ENCODE measurements at places on chromosomes 13 and 19. TPM values are rescaled to one million over a fixed set of nuclear protein-coding genes. Genes with fewer than 3 reads are reported as not detected.
A peak's percentile ranks its signal among the peaks of the same experiment; 100 is the strongest.

DNA sequence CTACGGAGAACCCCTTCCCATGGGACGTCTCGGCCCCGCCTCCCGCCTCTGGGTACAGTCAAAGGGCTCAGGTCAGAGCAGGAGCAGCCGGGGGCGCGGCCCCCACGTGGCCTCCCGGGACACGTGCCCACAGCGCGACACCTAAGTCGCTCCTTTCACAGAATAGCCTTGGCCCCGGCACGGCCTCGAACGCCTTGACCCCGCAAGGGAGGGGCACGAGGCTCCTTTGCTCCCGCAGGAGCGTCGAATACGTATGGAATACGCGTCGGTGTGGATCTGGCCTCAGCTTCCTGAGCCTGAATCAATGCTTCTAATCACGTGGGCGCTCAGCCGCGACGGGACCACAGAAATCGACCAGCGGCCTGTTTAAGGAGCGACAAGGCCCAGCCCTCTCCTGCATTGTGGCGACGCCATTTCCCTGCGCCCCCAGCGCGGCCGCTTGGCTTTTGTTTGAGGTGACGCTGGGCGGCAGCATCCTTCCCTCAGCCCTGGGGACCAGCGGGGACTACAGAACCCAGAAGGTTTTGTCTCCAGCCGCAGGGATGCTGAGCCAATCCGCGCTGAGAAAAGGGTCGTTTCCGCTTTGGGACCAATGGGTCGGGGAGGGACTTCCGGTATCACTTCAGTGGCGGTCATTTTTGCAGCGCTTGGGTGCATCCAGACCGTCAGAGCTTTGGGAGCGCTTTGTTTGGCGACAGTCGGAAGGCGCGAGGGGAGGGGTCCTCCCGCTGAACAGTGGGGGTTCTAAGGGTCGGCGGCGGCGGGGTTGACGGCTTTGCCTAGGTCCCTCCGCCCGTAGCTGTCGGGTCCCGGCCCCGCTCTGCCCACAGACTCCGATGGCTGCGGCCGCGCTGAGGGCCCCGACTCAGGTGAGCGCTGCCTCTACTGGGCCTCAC is at the start of gene ZIK1:
Gene ZIK1, plus strand, starts transcription at position 625 of the 896 bp plus-strand sequence. Its CDS starts 212 bp downstream, at position 837.
- no peaks in the 10 kb centered on the region for H3K27me3 ChIP-seq
- peak within 1 kb of the TSS; percentile 87 for H3K4me3 ChIP-seq
- H3K27ac ChIP-seq, result peak within 1 kb of the TSS; percentile 24
- peak; percentile 97 for DNase-seq
- H3K36me3 ChIP-seq, result peaks cover 35% of the 10 kb centered on the region

SMIM44 gene
- not detected for total RNA-seq

DNA sequence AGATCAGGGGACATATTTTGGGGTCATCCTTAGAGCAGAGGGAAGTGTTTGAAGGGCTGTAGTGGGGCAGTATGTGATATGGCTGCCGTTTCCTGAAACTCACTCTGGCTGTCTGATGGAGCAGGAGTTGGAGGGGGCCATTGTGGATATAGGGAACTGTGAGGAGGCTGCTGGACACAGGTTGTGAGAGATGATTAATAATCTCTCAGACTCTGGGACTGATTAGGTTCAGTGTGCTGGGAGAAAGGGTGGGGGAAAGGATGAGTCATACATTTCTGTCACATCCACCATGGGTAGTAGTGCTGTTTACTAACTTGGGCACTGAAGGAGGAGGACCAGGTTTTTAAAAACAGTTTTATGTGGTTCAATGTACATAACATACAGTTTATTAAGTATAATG is 4.8 kb downstream of the B3GLCT start:
- no peak overlapping the region for H3K4me3 ChIP-seq
- DNase-seq, result no peak
- H3K36me3 ChIP-seq, result no peaks in the 10 kb centered on the region
- peaks cover 31% of the 10 kb centered on the region for H3K4me1 ChIP-seq
- H3K27me3 ChIP-seq, result no peaks in the 10 kb centered on the region

KLK12 gene
- total RNA-seq, result not detected

- no peaks in the 10 kb centered on the region for H3K4me1 ChIP-seq
- DNase-seq, result no peak
- H3K4me3 ChIP-seq, result no peak overlapping the region
These were observed 7.4 kb upstream of the CEACAM18 start for GRCh38 chr19:51470966-51471365.

FGF21 gene
- total RNA-seq, result not detected

MBD3L2 gene
- total RNA-seq, result not detected

DNA sequence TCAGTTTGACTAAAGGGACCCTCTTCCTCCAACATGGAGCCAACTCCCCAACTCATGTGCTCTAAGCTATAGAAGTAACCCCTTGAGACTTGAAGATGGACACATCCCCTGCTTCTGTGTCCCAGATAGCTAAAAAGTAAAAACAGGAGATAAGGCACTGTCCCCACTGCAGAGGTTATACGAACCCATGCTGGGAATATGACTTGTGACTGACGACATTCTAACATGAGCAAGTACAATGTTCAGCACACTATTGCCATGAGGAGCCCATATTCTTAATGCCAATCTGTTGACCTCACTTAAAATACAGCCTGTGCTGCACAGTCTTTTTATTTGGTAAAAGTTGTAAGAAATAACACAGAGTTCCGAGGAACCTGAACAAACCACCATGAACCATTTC is 71.4 kb downstream of the ABCC4 start:
- no peak overlapping the region for H3K27ac ChIP-seq
- H3K27me3 ChIP-seq, result no peaks in the 10 kb centered on the region
- H3K4me3 ChIP-seq, result no peak overlapping the region
- DNase-seq, result no peak
- no peaks in the 10 kb centered on the region for H3K4me1 ChIP-seq

DNA sequence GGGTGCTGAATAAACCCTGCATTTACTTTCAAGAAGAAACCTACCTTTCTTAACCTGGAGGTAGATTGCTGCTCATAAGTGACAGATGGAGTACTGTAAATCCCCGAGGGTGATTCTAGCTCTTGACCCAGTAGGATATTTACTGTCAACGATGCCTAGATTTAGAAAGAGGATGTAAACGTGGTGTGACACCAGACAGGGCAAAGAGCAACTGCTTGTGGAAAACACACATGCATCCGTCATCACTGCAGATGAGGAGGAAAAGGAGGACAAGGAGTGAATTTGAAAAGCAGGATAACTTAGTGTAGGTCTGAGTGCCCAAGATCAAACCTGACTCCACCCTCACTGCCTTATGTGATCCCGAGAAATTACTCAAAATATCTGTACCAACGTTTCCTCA is 9.8 kb upstream of the CLN5 start:
- no peaks in the 10 kb centered on the region for H3K27me3 ChIP-seq
- no peaks in the 10 kb centered on the region for H3K36me3 ChIP-seq
- H3K4me3 ChIP-seq, result no peak overlapping the region
- H3K4me1 ChIP-seq, result peaks cover 11% of the 10 kb centered on the region
- H3K27ac ChIP-seq, result no peak overlapping the region
- peak; percentile 21 for DNase-seq

RCBTB2 gene
- total RNA-seq, result 10.1 TPM

GRCh38 chr19:35155441-35155840 is 906 bp downstream of the FXYD5 start:
- peak overlapping the region; percentile 65 for H3K4me3 ChIP-seq
- peaks cover 30% of the 10 kb centered on the region for H3K4me1 ChIP-seq
- H3K27me3 ChIP-seq, result no peaks in the 10 kb centered on the region
- no peak for DNase-seq
- H3K27ac ChIP-seq, result peak overlapping the region; percentile 77

- DNase-seq, result no peak
- H3K4me1 ChIP-seq, result no peaks in the 10 kb centered on the region
- H3K36me3 ChIP-seq, result no peaks in the 10 kb centered on the region
These were observed 6.7 kb downstream of the CD209 start for GRCh38 chr19:7740682-7741054.

KLK15 gene
- not detected for total RNA-seq

- no peak overlapping the region for H3K4me3 ChIP-seq
- H3K4me1 ChIP-seq, result peaks cover 42% of the 10 kb centered on the region
- H3K27me3 ChIP-seq, result no peaks in the 10 kb centered on the region
- H3K36me3 ChIP-seq, result peaks cover 37% of the 10 kb centered on the region
- DNase-seq, result no peak
These were observed 7.3 kb upstream of the STRN4 start for GRCh38 chr19:46753420-46754155.

- peaks cover 53% of the 10 kb centered on the region for H3K4me1 ChIP-seq
- no peak for DNase-seq
- H3K27me3 ChIP-seq, result no peaks in the 10 kb centered on the region
- H3K4me3 ChIP-seq, result peak overlapping the region; percentile 99
- H3K36me3 ChIP-seq, result peaks cover 8% of the 10 kb centered on the region
- peak overlapping the region; percentile 91 for H3K27ac ChIP-seq
These were observed 2.2 kb downstream of the S1PR2 start for GRCh38 chr19:10228920-10229319.

FGF22 gene
- total RNA-seq, result 2.0 TPM

DNA sequence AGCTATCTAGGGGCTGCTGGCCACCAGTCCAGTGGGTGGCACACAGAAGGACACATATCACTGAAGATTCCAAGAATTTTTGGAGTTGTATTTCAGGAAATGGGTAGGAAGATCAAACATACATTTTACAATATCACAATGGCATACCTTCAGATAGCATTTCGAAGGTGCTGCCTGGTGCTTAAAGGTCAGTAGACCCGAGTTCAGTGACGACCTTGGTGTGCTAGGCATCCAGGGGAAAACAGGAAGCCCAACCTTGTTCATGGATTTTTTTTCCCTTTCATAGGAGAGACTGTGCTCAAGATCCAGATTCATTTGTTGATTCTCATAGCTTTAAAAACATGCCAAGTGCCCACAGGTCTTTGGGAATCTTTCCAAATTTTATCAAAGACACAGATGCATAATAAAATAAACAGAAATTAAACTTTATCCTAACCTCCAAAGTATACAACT is 51.0 kb upstream of the RCBTB2 start:
- peaks cover 41% of the 10 kb centered on the region for H3K4me1 ChIP-seq
- H3K36me3 ChIP-seq, result no peaks in the 10 kb centered on the region
- H3K27ac ChIP-seq, result no peak overlapping the region
- no peak overlapping the region for H3K4me3 ChIP-seq

DNA sequence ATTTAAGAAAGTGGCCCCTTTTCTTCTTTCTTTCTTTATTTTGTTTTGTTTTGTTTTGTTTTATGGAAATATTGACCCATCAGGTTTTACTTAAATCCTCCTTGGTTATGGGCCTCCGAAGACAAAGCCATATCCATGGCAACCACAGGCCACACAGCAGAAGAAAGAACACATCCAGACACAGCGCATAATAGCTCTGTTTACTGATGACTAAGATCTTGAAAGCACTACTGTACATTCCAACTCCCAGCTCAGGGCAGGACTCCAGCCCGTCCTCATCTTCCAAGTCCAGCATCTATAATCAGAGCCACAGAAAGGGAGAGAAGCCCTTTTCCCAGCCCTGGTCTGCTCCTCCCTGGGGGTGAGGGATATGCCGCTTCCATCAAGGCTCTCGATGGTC is 84.3 kb downstream of the NUFIP1 start:
- H3K27ac ChIP-seq, result peak overlapping the region; percentile 90
- H3K4me3 ChIP-seq, result no peak overlapping the region
- H3K27me3 ChIP-seq, result no peaks in the 10 kb centered on the region
- DNase-seq, result no peak
- peaks cover 64% of the 10 kb centered on the region for H3K4me1 ChIP-seq

DNA sequence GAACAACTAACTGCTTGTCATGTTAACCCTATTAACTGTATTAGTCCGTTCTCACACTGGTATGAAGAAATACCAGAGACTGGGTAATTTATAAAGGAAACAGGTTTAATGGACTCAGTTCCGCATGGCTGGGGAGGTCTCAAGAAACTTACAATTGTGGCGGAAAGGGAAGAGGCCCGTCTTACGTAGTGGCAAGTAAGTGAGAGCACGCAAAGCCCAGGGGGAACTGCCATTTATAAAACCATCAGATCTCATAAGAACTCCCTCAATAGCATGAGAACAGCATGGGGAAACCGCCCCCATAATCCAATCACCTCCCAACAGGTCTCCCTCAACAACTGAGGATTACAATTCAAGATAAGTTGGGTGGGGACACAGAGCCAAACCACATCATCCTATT is 34.7 kb downstream of the PHF11 start:
- H3K4me3 ChIP-seq, result no peak overlapping the region
- DNase-seq, result no peak
- no peaks in the 10 kb centered on the region for H3K4me1 ChIP-seq
- no peak overlapping the region for H3K27ac ChIP-seq

DNA sequence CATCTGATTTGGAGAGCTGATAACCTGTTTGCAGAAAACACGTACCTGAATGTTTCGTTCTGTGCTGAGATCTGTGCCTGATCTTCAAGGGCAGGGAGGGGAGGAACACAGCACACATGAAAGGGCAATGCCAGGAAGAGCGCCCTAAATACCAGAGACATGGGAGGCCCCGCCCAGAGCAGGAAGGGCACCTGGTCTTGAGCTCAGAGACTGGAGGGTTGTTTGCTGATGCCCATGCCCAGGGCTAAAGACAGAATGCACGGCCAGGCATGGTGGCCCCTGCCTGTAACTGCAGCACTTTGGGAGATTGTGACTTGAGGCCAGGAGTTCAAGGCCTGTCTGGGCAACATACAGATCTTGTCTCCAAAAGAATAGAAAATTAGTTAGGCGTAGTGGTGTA is 183.2 kb downstream of the TUBA3C start:
- H3K27me3 ChIP-seq, result no peaks in the 10 kb centered on the region
- no peaks in the 10 kb centered on the region for H3K36me3 ChIP-seq
- H3K4me3 ChIP-seq, result no peak overlapping the region

GNG8 gene
- not detected for total RNA-seq

All from esophagus muscularis mucosa (tissue), 4 donors.